CD4-positive, alpha-beta T cell treated with Interleukin-17A for 4 hours (primary cell): ENCODE measurements at places on chromosomes 2 and 18.
A peak's percentile ranks its signal among the peaks of the same experiment; 100 is the strongest.

DNA sequence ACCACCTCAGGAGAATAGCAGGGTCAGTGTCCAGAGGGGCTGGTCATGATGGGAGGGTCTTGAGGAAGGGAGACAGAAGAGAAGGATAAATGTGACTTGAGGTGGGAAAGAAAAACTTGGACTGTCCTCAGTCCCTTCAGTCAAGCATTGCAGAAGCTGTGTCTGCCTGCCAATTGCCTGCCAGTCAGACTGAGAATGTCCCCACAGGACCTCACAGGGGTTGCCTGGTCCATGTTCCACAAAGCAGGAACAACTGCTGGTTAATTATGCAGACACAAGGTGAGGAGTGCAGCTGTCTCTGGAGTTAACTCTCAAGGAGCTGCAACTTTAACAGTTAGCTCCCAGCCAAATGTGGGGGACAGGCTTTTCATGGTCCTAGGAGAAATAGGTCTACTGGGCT lies 75.7 kb downstream of the TRIM43 start:
- no peak for DNase-seq

- no peak for DNase-seq
Observed at GRCh38 chr2:138492160-138492559, 9.4 kb upstream of the SPOPL start.

- no peak for DNase-seq
Observed at GRCh38 chr18:6646801-6647200, 82.7 kb upstream of the ARHGAP28 start.

DNA sequence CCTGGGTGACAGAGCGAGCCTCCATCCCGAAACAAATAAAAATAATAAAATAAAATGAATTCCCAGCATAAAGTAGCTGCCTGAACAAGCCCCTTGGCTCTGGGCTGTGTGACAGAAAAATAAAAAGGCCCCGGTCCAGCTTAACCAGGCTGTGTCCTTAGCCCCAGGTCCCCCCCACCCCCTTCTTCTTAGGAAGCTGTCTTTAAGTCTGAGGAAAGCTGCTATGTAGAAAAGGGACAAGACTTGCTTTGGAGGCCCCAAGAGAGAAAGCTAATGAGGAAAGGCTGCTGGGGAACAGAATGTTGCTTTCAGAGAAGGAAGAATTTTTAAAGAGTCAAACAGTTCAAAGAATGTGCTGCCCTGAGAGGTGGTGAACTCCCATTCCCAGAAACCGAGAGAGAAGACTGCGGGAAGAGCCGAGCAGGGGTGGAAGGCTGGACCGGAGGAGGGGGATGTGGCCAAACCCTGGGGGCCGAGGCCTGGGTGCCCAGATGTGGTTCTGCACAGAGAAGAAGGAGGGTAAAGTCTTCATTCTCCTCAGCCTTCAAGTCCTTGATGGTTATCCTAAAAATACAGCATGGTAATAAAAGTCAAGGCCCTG lies 61.9 kb downstream of the CENPO start:
- DNase-seq: no peak

DNA sequence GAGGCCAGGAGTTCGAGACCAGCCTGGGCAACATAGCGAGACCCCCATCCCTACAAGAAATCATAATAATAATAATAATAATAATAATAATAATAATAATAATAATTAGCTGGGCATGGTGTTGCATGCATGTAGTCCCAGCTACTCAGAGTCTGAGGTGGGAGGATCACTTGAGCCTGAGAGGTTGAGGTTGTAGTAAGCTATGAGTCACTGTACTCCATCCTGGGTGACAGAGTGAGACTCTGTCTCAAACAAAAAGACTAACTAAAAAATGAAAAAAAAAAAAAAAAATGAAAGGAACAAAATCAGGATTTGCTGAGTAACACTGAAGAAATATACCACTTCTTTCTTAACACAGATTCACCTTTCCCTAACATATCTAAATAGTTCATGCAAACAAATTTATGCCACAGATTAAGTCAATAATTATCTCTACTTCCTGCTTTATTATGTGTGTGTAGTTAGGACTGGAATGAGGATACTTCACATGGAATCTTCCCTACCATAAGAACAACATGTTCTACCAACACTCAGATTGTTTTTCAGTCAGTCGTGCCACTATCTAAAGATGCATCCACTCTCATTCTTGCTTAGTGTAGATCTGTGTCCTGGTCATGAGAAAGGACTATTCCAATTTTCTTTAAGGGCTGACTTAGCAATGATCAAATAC lies 928.7 kb downstream of the SLC4A3 start:
- no peak for DNase-seq

DNA sequence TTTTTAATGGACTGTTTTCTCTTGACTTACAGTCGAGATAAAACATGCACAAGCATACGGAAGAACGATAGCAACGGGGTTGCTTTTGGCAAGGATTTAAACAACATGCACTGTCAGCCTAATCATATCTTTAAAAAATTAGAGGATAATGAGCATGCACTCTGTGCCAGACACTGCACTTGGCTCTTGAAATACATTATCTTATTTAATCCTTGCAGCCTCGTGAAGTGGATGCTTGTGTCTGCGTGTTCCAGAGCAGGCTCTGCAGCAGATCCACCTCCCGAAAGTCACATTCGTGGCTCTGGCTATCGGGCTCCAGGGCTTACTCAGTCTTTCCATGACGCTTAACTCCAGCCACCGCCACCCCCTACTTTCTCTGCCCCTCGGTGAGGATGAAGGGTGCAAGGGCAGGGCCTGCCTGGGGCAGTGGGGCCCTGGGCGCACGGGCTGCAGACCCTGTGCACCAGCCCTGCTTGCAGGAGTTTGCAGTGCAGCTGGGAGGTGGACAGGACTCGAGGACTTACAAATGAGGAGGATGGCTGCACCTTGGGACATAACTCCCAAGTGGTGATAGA lies 61.7 kb downstream of the ACKR3 start:
- no peak for DNase-seq

GRCh38 chr2:96233436-96233835 lies 24.8 kb upstream of the STARD7 start:
- DNase-seq: no peak

GRCh38 chr2:112065966-112066365 lies 10.9 kb downstream of the TMEM87B start:
- DNase-seq: no peak

GRCh38 chr2:111164078-111164477 lies 43.4 kb downstream of the BCL2L11 start:
- no peak for DNase-seq

- DNase-seq: no peak
Observed at GRCh38 chr2:171149986-171150693, 10.6 kb downstream of the TLK1 start.

DNA sequence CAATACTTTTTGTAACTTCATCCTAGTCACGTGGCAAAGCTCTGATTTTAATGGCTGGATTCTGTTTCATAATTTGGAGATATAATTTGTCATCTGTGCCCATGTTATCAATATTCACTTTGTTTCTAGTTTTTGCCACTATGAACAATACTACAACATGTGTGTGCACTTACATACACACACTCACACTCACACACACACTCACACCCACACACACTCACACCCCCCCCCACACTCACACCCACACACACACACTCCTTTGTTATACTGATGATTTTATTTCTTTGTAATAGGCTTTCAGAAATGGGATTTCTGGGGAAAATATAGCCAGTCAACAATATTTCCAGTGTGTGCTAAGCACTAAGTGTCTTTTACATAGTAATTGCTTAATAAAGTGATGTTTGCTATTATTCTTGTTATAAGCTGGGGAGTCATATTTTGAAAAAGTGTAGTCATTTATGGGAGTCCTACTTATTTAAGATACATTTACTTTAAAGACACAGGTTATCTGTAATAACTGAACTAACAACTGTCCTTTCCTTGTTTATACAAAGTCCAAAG lies 22.8 kb upstream of the ROCK2 start:
- DNase-seq: no peak

GRCh38 chr2:176508374-176508773 lies 239.1 kb downstream of the MTX2 start:
- DNase-seq: no peak

GRCh38 chr2:238461916-238462315 lies 35.2 kb downstream of the ASB1 start:
- DNase-seq: no peak

GRCh38 chr2:1572638-1573037 lies 159.4 kb downstream of the TPO start:
- DNase-seq: no peak

- no peak for DNase-seq
Observed at GRCh38 chr18:34738175-34738894, 28.2 kb downstream of the DTNA start.

DNA sequence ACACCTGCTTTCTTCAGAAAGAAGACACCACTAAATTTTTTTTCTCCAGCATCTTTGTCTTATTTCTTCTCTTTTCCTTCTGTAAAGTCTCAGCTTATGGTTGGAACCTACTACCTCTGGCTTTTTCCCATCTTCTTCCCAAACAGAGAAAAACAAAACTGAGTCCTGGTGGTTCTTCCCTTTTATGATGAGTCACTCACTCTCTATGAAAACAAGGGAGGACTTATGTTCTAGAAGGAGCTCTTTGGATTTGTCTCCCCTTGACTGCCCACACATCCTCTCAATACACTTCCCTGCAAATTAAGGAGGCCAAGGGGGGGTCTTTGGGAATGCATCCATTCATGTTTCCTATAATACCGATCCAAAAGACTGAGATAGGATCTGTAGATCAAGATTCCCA lies 22.1 kb upstream of the MEIS1 start:
- no peak for DNase-seq

DNA sequence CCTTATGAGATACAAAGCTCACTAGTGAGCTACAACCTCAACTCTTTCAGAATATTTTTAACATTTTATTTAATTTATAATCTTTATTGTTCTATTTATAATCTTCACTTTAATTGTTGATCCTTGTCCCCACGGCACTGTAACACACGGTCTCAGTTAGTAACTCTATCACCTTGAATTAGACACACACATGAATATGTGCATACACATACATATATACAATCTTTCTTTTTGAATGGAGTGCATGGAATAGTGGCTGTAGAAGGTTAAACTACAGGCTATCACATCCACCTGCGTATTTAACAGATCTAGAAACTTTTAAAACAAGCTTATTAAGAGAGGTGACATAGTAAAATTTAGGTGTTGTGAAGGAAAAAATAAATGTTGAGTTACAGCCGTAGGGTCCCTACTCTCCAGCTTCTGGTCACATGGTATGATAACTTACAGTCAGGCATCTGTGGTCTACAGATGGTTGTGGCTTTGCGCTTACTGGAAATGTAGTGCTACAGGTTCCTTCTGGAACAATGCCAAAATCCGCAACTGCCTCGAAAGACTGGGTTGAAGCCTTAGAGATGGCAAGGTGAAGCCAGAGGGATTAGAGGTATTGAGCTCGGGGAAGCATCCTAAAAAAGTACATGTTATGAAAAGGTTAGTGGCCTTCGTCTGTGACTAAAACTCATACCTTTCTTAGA lies 1324.1 kb upstream of the SLC39A10 start:
- no peak for DNase-seq

- peak; percentile 4 for DNase-seq
Observed at GRCh38 chr2:230203110-230203676, 16.6 kb downstream of the SP110 start.

GRCh38 chr2:225041851-225042799 lies at the start of gene DOCK10:
Gene DOCK10 (minus strand): TSS chr2:225042468. CDS start chr2:225042374, 94 bp downstream.
- DNase-seq: peak; percentile 71

DNA sequence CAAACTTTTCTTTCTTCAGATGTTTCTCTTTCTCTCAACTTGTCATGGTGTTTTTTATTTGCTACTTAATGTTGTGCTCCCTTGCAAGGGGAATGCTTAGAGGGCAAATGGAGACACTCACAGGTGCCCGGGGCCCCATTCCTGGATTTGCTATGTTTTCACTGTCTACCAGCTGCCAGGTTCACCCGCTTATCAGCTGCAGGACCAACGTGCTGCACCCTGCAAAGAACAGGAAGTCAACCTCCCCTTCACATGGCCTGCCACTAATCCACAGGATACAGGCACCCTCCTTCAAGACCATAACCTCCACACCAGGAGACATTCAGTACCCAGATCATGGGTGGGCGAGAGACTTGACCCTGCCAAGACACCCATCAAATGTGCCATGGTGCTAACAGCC lies 237.6 kb upstream of the STON1 start:
- DNase-seq: no peak

DNA sequence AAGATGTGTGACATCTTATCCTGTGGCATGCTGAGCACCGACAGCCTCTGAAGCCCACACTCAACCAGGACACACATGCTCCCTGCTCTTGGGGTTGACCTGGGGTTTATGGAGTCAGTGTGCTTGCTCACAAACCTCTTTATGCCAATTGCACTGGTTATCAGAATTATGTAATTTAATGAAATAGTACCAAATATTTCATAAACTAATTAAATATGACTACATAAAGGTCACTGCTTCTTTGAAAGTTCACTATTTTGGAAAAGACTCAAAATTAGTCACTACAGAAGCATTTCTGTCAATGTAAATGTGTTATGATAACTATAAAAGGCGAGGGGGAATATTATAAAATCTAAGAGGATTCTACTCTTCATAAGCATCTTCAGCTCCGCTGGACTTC lies 76.7 kb downstream of the FHOD3 start:
- DNase-seq: no peak

DNA sequence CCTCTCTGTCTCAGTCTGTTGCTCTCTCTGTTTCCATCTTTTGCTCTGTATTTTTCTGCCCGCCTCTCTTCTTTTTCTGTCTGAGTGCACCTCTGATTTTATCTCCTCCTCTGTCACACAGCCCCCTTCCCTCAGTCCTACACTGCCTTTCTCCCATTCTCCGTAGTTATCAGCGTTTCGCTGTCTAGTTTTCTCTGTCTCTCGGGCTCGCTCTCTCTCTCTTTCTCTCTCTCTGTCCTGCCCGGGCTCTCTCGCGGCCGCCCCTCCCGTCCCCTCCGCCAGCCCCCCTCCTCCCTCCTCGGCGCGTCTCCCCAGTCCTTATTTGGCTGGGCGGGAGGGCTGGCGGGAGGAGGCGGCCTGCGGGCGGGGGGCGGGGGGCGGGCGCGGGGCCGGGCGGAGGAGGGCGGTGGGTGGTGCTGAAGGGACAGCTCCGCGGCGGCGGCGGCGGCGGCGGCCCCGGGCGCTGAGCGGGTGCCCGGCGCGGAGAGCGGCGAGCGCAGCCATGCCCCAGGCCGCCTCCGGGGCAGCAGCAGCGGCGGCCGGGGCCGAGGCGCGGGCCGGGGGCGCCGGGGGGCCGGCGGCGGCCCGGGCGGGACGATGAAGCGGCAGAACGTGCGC lies at the start of gene KCNK3:
Gene KCNK3 (plus strand): TSS at position 444 of the 618 bp plus-strand sequence. CDS start 154 bp downstream, at position 598.
- DNase-seq: peak; percentile 46
